Endothelial cell of umbilical vein (primary cell): ENCODE measurements at places on chromosomes 16 and 17.
A peak's percentile ranks its signal among the peaks of the same experiment; 100 is the strongest.

GRCh38 chr17:57257195-57257894 lies 1.0 kb downstream of the MSI2 start:
- peak; percentile 14 for DNase-seq

GRCh38 chr16:77679391-77679790 lies 42.9 kb upstream of the NUDT7 start:
- DNase-seq, result no peak

DNA sequence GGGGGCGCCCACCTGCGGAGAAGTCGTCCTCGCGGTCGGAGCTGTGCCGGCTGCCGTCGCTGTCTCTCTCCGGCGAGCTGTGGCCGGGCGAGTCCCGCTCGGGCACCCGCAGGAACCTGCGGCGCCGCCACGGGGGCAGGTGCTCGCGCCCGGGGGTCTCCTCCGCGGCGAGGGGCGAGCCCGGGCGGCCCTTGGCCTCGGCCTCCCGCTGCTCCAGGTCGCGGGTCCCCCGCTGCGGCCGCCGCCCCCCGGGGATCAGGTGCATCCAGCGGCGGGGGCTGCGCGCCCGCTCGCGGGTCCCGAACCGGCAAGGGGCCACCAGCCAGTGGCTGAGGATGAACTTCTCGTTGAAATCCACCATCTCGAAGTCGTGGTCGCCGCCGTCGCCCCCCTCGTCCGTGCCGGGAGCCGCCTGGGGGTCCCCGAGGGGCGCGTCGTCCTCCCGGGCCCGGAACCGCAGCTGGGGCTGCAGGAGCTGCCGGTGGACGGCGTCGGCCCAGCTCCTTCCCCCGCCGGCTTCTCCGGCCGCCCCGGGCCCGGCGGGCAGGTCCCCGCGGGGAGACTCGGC lies 41.4 kb upstream of the BHLHA9 start:
- DNase-seq, result no peak

DNA sequence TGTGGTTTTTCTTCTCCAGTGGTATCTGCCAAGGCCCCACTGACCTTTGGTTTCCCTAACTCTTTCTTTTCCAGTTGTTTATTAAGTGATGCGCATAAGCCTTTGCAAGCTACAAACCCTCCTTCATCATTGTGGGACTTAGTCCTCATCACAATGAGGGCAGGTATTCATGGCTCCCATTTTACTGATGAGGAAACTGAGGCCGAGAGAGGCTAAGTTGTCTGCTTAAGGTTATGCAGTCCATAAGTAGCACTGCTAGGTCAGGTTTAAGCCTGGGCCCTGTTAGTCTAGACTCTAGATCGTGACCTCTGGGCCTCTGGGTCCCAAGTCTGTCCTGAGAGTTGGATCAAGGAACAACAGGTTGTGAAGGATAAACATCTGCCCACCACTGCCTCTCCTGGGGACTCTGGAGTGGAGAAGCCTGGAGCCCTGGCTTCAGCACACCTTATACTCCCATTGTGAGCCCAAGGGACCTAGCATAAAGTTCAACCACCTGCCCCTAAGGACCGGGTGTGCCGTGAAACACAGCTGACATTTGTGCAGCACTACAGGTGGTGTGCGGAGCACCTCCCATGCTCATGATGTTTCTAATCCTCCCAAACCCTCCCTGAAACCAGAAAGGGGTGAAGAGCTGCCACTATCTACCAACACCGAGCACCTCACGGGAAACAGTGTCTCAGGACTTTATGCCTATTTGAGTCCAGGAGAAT lies 5.2 kb upstream of the KCNH6 start:
- DNase-seq, result no peak

DNA sequence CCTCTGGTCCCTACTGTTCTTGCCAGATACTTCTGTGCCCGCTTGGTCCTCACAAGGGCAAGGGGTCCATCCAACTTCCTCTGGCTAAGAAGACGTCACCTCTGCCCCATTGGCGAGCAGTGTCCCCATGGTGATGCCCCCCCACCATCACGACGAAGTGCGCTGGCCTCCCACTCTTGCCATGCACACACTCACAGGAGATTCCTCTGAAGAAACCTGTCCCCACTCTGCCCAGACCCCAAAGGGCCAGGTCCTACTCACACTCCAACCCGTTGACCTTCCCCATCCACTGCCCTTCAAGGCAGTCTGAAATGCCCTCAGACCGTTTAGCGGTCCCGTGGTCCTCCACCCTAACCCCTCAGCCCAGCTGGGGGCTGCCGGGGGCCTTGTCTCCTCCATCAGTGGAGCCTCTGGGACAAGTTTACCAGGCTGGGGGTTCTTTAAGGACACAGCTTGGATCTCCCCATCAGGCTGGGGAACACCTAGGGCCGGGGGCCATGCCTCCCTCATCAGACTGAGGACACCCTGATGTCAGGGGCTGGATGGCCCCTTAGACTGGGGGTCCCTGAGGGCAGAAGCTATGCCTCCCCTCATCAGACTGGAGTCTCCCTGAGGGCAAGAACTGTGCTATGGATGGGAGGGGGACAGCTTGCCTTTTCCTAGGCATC lies 6.5 kb downstream of the NXPH3 start:
- no peak for DNase-seq

GRCh38 chr17:2704890-2705248 lies 6.7 kb downstream of the CLUH start:
- DNase-seq, result no peak
